ENCODE measurements at places on chromosomes 16 and 17.

DNA sequence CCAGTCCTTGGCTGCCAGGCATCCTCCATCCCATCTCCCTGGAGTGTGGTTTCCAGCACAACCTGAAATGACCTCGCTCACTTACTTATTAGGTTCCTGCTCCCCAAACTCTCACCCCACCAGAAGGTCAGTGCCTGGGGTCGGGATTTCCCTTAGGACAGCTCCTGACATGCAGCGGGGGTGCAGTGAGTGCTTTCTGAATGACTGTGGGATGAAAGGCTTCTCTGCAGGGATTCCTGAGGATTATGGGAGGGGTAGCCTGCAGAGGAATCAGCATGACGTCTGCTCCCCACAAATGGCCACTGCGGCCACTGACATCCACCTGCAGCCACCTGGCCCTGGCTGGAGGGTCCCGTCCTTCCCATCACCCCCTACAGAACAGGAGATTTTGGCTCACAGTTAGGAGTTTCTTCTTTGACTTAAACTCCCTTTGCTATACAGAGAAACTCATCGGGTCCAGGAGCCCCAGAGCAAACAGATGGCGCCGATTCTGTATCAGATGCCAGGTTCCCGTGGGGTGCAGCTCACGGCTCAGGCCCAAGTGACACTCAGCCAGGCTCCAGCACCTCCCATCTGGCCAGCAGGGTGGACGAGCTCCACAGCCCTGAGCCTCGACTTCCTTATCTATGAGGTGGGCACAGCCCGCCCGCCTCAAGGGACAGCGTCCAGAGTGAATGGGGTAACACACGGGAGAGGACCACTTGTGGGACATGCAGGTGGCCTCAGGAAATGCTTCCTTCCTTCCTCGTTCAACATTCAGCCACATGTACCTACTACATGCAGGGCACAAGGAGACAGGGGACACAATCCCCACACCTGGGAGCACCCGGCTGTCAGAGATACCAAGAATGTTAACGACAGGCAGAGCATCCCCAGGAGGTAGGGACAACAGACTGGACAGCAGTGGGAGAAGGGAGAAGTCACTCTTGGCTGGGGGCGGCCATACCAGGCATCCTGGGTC lies 69.8 kb downstream of the RMI2 start:
- no peak for DNase-seq

- no peak for DNase-seq
Observed at GRCh38 chr17:14316126-14316832, 15.4 kb downstream of the HS3ST3B1 start.

- DNase-seq = no peak
Observed at GRCh38 chr16:22360963-22361659, 13.3 kb downstream of the CDR2 start.

DNA sequence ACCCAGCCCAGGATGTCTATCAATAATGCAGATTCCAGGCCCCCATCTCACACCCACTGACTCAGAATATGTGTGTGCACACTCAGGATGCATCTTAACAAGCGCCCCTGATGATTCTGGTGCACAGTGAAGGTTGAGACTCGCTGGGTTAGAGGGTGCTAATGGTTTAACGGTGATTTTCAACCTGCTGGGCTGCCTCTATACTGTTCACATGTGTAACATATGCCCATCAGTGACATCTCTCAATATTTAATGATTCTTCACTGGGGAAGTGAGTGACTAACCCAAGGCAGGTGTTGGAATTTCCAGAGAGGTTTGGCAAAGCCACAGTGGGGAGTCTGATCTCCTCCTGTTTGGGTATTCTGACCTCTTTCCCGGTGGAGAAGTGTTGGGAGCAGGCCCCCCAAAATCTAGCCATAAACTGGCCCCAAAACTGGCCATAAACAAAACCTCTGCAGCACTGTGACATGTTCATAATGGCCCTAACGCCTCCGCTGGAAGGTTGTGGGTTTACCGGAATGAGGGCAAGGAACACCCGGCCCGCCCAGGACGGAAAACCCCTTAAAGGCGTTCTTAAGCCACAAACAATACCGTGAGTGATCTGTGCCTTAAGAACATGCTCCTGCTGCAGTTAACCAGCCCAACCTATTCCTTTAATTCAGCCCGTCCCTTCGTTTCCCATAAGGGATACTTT lies 4.1 kb upstream of the DOC2B start:
- DNase-seq = no peak

DNA sequence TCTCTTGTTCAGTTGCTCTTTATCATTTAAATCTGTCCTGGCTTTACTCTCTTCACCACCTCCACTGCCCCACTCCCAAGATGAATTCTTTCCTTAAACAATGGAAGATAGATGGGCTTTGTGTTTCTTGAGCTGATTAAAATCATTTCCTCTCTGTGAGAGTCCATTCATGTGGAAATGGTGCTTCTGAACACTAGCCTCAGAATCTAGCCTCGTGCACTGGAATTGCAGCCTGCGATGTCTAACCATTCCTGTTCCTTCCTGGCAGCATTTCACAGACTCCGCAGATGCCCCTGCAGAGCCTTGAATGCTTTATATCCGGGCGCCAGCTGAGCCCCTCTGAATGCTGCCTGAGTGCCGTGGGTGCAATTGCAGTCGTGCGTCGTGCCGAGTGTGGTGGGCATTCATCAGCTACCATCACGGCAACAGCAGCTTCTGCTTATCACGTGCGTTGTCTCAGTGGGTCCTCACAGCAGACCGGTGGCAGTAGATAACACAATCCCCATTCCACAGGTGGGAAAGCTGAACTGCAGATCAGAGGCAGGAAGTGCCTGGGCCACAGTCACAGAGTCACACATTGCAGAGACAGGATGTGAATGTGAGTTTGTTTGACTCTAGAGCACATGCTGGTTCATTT lies 172.8 kb upstream of the WSCD1 start:
- DNase-seq = no peak
